ENCODE measurements at places on chromosomes 2 and 18.
A peak's percentile ranks its signal among the peaks of the same experiment; 100 is the strongest.

- no peak for DNase-seq
Observed at GRCh38 chr2:126795656-126796055, 103.0 kb upstream of the TEX51 start.

DNA sequence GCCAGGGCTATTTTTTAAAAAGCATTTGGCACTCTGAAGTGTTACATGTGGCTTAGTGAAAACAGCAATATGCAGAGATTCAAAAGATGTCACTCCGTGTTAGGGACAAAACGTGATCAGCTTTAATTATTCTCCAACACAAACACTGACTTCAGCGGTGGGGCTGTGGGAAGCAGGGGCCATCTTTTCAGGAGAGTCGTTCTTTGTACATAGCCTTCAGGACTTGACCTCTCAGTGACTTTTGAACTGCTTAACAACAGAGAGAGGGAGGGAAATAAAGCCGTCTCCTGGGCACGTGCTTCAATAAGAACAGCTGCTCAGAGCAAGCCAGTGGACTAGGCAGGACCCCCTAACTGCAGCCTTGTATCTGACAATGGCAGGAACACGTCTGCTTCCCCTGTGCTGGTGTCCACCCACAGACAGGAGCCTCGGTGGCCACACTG is 95.0 kb upstream of the HDAC4 start:
- no peak for DNase-seq

GRCh38 chr18:56196495-56197225 is 441.7 kb downstream of the TXNL1 start:
- no peak for DNase-seq

DNA sequence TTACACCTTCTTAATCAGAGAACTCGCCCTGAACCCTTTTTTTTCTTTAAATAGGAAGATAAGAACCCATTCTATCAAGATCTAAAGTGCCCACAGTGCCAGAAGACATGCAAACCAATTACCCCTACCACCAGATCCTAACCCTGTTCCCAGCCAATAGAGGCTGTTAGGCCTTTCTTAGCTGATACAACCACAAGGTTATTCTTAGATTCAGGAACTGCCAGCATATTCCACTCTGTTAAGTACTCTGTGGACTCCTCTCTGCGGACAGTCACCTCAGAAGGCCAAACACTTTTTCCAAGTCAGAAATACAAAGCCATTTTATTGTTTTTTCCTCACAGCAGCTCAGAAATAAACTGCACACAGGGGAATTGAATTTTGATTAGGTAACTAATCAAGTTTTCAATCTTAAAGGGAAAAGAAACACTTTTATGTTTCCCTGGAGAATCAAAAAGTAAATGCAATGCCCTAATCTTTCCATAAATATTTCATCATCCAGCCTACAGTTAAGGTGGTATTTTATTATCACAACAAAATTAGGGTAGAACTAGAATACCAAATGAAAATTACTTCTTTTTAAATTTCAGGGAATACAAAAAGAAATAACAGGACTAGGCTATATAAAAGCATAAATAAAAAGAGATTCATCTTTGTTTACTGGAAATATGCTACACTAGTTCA is 111.4 kb downstream of the NBAS start:
- DNase-seq, result no peak

DNA sequence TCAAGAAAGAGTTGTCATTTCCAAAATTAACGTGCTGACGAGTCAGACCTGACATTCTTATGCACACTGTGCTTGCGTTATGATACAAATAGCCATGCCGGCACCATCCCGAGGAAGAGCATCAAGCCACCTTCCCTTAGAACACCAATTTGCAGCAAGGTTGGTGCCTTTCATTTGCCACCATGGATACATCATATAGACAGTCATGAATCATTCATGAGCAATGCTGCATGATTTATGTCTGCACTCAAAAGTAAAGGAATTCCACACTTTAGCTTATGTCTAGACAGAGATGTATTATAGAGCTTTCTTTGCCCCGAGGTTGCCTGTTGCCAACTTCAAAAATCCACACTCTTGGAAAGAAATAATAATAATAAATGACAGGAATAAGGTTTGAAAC is 166.9 kb downstream of the VWC2L start:
- no peak for DNase-seq

DNA sequence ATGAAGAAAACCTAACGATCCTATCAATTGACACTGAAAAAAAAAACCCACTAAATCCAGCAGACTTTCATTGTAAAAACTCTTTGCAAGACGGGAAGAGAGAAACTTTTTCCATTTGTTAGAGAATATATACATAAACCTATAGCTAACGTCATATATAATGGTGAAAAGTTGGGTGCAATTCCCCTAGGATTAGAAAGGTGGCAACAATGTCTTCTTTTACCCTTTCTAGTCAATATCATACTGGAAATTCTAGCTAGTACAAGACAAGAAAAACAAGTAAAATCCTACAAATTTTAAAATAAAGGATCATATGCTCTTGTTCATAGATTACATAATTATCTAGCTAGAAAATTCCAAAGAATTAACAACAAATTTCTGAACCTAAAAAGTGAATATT is 1596.5 kb upstream of the LRRTM1 start:
- DNase-seq, result peak; percentile 22

DNA sequence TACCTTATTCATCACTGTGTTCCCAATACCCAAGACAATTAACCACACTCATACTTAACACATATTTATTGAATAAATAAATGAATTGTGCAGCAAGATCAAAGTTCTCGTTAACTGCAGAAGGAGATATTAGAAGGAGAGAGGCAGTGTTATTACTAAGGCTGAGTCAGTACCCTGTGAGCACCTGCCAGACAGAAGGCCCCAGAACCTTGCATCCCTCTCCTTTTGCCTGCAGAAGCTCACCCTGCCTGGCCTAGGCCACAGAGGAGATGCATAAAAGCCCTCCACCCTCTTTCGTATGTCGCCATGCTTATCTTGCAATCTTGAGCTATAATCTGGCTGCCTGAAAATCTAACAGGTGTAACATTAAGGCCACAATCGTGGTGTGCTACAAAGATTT is 20.5 kb upstream of the RNF149 start:
- DNase-seq, result no peak

GRCh38 chr2:145137901-145138300 is 618.0 kb upstream of the ZEB2 start:
- no peak for DNase-seq

GRCh38 chr2:187684174-187684573 is 129.9 kb upstream of the TFPI start:
- DNase-seq, result no peak

GRCh38 chr2:203994735-203995134 is 58.2 kb downstream of the ICOS start:
- no peak for DNase-seq

DNA sequence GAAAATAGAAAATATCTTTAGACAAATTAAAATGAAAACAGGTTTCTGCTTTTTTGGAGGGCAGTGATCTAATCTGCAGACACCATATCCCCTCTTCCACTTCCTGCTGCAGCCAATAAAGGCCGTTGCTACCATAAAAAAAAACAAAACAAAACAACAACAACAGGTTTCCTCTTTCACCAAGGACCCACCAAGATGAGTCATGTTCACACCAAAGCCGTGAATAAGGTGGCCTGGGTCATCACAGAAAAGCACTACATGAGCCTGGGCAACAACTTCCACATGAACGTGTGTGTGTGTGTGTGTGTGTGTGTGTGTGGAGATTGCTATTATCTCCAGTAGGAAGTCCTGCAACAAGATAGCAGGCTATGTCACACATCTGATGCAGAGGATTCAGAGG is 24.8 kb upstream of the TFCP2L1 start:
- no peak for DNase-seq

DNA sequence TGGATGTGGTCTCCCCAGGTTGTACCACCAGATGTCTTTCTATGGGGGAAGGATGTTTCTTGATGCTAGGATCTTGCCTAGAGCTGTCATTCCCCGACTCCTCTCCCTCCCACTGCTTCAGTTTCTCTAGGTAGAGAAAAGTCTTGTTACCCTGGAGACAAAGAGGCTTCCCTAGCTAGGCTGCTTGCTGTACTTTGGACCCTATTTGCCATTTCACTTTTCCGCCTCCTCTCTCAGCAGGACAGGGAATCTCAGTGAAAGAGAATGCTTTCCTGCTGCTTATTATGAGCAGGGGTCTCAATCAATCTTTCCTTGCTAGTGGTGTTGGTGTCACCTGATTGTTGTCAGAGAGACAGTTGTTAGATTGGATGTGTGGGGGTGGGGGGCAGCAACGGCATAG is 818.8 kb upstream of the GYPC start:
- DNase-seq, result no peak

- no peak for DNase-seq
Observed at GRCh38 chr2:144490857-144491256, 29.1 kb downstream of the ZEB2 start.

DNA sequence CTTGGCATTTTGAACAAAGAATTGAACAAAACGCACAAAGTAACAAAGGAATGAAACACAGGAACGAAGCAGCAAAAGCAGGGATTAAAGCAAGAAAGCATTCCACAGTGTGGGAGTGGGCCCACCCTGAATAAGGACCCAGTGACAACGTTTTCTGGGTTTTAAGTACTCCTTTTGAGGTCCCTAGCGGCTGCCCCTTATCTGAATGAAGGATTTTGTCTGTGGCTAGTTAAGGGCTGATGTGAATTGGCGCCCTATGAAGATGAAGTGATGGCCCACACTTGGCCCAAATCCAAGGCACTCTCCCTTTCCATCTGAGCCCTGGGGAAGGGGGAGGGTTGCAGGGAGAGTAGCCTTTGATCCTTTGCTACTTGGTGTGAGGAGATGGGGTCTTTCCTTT is 7.8 kb upstream of the CCDC141 start:
- DNase-seq, result no peak

Data from ACHN (cell line).